Gastroesophageal sphincter (tissue), 4 donors: ENCODE measurements at places on chromosomes 1 and 21. TPM values are rescaled to one million over a fixed set of nuclear protein-coding genes. Genes with fewer than 3 reads are reported as not detected.

DNA sequence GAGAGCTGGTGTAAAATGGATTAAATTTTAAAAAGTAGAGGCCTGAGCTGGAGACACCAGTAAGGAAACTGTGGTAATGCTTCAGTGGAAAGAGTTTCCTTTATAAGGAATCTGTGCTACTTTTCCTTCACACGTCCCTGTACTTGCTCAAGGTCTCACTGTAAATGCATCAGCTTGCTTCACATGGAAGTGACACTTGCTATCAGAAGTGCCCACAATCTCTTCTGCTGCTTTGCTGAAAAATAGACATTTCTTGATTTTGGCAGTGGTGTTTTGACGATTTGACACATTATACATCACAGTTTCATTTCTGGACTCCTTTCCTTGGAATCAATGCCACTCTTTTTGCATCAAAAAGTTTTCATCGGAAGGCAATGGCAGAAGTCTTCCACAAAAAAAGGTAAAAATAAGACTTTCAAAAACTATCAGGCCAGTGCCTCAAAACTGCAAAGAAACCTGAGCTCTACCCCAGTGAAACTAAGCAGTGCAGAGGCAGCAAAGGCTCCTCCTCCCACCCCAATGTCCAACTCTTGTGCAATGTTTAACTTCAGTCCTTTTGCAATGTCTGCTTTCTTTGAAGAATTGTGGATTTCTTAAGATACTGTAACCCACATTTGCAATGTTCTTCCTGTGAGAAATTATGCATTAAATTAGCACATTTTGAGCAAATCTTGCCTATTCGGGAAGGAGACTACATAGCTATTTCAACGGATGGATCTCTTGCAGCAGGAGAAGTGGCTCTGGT, 18.4 kb upstream of the TSPAN2 start:
- H3K4me3 ChIP-seq, result no peak overlapping the region
- no peaks in the 10 kb centered on the region for H3K36me3 ChIP-seq
- no peaks in the 10 kb centered on the region for H3K27me3 ChIP-seq
- peak; percentile 75 for ATAC-seq
- no peaks in the 10 kb centered on the region for H3K4me1 ChIP-seq

DNA sequence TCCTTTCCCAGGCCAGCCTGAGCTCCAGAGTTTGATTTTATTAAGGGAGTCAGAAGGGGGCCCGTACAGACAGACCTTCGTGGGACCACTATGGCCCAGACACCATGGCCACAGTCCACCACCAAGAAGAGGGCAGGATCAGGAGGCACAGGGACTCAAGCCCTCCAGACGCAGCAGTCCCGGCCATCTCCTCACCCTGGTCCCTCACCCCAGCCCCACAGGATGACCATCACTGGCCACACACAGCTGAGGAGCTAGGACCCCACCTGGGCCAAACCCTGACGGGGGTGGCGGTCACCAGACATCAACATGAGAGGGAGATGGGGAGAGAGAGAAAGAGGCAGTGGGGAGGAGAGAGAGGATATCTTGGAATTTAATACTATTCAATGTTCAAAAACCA, 29.2 kb upstream of the AGPAT3 start:
- no peak for ATAC-seq
- no peaks in the 10 kb centered on the region for H3K36me3 ChIP-seq
- H3K27ac ChIP-seq, result no peak overlapping the region

DNA sequence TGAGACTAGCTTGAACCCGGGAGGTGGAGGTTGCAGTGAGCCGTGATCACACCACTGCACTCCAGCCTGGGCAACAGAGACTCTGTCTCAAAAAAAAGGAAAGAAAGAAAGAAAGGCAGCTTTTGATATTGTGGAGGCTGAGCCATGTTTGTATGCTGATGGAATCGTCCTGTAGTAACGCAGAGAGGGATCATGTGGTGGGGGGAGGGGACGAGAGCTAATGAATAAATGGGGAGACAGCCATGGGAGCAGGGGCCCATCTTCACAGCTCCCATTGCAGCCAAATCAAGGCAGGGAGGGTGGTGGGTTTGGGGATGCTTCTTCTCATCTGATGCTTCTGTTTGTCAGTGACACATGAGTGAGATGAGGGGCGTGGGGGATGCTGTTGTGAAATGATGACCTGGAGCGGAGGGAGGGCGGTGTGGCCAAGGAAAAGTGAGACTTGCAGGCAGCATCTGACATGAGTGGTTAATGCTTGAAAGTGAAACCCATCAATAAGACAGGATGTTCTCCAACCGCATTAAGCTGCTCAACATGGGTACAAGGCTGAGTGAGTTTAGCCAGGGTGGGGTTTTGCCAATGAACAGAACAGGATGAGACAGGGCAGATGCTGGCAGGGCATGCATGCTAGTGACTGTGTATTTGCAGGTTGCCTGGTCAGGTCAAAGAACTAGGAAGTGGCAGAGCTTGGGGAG, 16.7 kb downstream of the SPATA21 start:
- no peaks in the 10 kb centered on the region for H3K4me1 ChIP-seq
- H3K36me3 ChIP-seq, result no peaks in the 10 kb centered on the region
- no peak overlapping the region for H3K4me3 ChIP-seq
- peaks cover 13% of the 10 kb centered on the region for H3K27me3 ChIP-seq

DNA sequence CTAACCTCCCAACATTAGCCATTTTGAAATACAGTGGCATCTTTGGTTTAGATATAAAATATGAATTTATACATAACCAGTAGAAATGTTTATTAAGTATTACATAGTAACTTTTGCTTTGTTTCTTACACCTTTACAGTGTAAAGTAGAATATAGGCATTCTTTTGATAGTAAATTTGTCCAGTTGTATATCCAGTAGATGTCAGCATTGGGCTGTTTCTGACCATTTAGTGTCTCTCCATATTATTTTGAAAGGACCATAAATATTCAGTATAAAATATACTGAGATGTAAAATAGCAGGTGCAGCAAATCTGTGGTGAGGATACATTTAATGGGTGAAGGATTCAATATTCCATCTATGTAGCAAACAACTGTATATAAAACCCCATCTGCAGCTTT, 115.8 kb upstream of the ZRANB2 start:
- no peaks in the 10 kb centered on the region for H3K27me3 ChIP-seq
- no peak for ATAC-seq
- H3K27ac ChIP-seq, result no peak overlapping the region
- H3K36me3 ChIP-seq, result no peaks in the 10 kb centered on the region
- H3K4me1 ChIP-seq, result no peaks in the 10 kb centered on the region

- H3K4me1 ChIP-seq, result no peaks in the 10 kb centered on the region
- no peak overlapping the region for H3K4me3 ChIP-seq
- H3K36me3 ChIP-seq, result peaks cover 4% of the 10 kb centered on the region
- H3K27ac ChIP-seq, result no peak overlapping the region
- ATAC-seq, result no peak
Measured at GRCh38 chr1:97457446-97458089, 463.3 kb downstream of the DPYD start.

- no peak for ATAC-seq
- H3K4me1 ChIP-seq, result no peaks in the 10 kb centered on the region
- H3K27ac ChIP-seq, result no peak overlapping the region
- no peak overlapping the region for H3K4me3 ChIP-seq
- H3K36me3 ChIP-seq, result no peaks in the 10 kb centered on the region
Measured at GRCh38 chr1:187477103-187477502, 648.4 kb downstream of the PLA2G4A start.

- peak overlapping the region; percentile 22 for H3K4me3 ChIP-seq
- no peaks in the 10 kb centered on the region for H3K27me3 ChIP-seq
- peaks cover 12% of the 10 kb centered on the region for H3K4me1 ChIP-seq
Measured at GRCh38 chr21:42923553-42924432, 1.6 kb downstream of the ERVH48-1 start.

INKA2 gene
- 7.2 TPM for total RNA-seq

TBX15 gene
- 0.45 TPM for total RNA-seq

DNA sequence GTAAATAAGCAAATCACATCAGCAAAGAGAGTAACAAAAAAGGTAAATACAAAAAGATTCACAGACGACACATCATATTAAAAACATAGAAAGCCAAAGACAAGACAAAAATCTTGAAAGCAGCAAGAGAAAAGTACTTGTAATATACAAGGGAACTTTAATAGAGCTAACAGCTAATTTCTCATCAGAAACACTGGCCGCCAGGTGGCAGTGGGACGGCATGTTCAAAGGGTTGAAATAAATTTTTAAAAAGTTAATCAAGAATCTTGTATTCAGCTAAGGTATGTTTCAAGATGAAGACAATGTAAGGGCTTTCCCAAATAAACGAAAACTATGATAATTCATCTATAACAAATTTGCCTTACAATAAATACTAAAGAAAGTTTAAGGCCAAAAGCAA, 358.1 kb downstream of the LRRIQ3 start:
- no peaks in the 10 kb centered on the region for H3K36me3 ChIP-seq
- no peak overlapping the region for H3K4me3 ChIP-seq
- ATAC-seq, result no peak
- H3K27ac ChIP-seq, result no peak overlapping the region

DCST1 gene
- total RNA-seq, result not detected

S100A12 gene
- total RNA-seq, result 21.1 TPM

- ATAC-seq, result peak; percentile 82
- H3K4me1 ChIP-seq, result no peaks in the 10 kb centered on the region
- no peak overlapping the region for H3K27ac ChIP-seq
- no peaks in the 10 kb centered on the region for H3K27me3 ChIP-seq
- H3K4me3 ChIP-seq, result no peak overlapping the region
Measured at GRCh38 chr1:170239445-170239844, 93.7 kb downstream of the NTMT2 start.
